ENCODE measurements at places on chromosomes 3 and 15.

- no peak overlapping the region for H3K4me3 ChIP-seq
- peaks cover 5% of the 10 kb centered on the region for H3K4me1 ChIP-seq
- no peak overlapping the region for H3K27ac ChIP-seq
- peaks cover 6% of the 10 kb centered on the region for H3K27me3 ChIP-seq
- no peak for DNase-seq
Observed at GRCh38 chr15:60720086-60720485, 241.1 kb upstream of the ICE2 start.

- no peak for DNase-seq
- peaks cover 10% of the 10 kb centered on the region for H3K4me1 ChIP-seq
- H3K27me3 ChIP-seq = peaks cover 11% of the 10 kb centered on the region
- no peak overlapping the region for H3K4me3 ChIP-seq
Observed at GRCh38 chr3:139297588-139298311, 46.1 kb upstream of the MRPS22 start.

- H3K4me1 ChIP-seq = peaks cover 2% of the 10 kb centered on the region
- H3K27ac ChIP-seq = no peak overlapping the region
- H3K4me3 ChIP-seq = no peak overlapping the region
- DNase-seq = no peak
Observed at GRCh38 chr3:127406309-127407025, 118.6 kb upstream of the PRR20G start.

GRCh38 chr3:197881970-197882338, 68.0 kb upstream of the RPL35A start:
- H3K4me3 ChIP-seq = no peak overlapping the region
- no peak for DNase-seq
- peaks cover 41% of the 10 kb centered on the region for H3K36me3 ChIP-seq
- no peaks in the 10 kb centered on the region for H3K27me3 ChIP-seq

- peak overlapping the region; percentile 90 for H3K27ac ChIP-seq
- H3K36me3 ChIP-seq = peaks cover 10% of the 10 kb centered on the region
- H3K27me3 ChIP-seq = no peaks in the 10 kb centered on the region
- H3K4me1 ChIP-seq = peaks cover 6% of the 10 kb centered on the region
- no peak for DNase-seq
Observed at GRCh38 chr15:92733090-92733933, 77.7 kb upstream of the FAM174B start.

Measured in mesothelial cell of epicardium (in vitro differentiated cells).